ENCODE measurements at places on chromosomes 13 and 19.
A peak's percentile ranks its signal among the peaks of the same experiment; 100 is the strongest.

DNA sequence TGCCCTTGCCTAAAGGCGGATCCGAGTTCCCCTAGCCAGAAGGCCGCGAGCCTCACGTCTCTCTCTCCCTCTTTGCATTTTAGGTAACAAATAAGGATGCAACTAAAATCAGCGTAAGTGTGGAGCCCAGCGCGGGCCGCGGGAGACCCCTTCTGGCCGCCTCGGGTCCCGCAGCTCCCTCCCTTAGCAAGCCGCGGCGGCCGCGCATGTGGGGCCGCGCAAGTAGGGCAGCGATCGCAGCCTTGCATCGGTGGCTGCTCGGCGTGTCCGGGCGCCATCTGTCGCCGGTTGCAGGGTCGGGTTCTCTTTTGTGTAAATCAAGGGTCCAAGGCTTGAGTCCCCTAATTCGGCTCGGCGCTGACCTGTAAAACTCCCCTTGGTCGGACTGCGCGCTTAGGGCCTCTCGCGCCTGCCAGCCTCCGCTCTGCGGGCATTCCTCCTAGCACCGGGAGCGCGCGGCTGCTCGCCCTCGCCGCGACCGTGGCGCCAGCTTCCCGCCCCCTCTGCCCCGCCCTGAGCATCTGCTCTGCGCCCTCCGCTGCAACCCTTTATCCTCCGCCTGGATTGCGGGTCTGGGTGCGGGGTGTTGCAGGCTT, 2.7 kb downstream of the VSTM2B start:
- DNase-seq, result peak; percentile 81

DNA sequence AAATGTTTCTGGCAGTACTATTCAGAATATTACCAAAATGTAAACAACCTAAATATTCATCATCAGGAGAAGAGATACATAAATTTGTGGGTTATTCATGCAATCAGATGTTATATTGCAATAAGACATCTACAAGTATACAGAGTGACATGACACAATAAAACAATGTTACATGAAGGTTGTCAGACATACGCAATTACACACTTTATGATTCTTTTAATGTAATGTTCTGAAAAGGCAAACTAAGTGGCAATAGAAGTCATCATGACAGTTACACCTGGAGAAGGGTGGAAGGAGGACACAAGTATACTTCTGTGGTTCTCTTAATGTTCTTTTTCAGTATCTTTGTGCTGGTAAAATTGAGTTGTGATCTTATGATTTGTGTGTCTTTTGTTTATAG, 95.8 kb upstream of the PRR20A start:
- DNase-seq, result no peak

GRCh38 chr19:45265375-45265774, 14.3 kb downstream of the MARK4 start:
- DNase-seq, result no peak

DNA sequence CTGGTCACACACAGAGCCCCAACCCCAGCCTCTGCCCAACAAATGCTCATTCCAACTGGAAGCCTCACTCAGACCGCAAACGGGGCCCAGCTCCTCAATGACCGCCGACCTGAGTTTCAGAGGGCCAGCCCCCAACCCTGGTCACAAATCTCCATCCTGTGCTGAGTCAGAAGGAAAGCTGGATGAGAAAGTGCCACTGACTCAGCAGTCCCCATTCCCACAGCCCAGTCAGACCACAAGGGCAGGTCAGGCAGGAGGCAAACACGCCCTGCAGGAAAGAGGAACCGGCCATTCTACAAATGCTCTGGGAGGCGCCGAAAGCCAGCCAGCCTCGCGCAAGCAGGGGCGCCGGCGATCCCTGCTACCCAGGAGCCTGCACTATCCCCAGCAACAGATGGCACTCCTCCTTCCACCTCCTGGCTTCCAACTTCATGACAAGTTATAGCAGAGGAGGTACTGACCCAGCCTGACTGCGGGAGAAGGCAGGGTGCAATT, 14.1 kb upstream of the PRKD2 start:
- no peak for DNase-seq

DNA sequence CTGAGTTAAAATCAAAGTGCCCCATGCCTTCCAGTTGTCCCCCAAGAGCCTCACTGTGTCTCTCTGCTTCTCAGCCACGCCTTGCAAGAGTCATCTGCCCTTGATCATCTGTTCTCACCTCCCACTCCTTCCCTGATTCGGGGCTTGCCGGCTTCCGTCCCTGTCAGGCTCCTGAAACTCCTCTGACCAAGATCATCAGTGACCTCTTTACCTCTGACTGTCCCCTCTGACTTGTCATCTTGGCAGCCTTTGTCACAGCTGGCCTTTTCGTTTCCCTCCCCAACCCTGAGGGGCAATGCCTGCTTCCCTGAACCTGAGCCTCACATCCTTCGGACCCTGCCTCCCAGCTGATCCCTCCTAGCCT, 66.3 kb downstream of the MAP4K1 start:
- no peak for DNase-seq

DNA sequence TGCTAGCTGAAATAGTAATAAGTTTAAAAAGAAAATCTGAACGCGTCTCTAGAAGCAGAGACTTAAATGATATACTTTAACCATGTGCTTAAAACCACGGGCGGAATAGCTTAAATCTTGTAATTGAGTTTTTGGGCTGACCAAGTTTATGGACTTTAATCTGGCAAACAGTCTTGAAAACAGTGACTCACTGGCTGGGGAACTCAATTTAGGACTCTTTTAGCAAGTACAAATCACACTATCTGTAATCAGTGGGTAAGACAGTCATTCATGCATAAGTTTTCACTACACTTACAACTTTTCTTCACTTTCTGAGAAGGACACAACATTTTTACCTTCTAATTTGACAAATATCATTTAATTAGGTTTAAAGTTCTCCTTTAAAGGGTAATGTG, 26.8 kb downstream of the ZNF627 start:
- no peak for DNase-seq

DNA sequence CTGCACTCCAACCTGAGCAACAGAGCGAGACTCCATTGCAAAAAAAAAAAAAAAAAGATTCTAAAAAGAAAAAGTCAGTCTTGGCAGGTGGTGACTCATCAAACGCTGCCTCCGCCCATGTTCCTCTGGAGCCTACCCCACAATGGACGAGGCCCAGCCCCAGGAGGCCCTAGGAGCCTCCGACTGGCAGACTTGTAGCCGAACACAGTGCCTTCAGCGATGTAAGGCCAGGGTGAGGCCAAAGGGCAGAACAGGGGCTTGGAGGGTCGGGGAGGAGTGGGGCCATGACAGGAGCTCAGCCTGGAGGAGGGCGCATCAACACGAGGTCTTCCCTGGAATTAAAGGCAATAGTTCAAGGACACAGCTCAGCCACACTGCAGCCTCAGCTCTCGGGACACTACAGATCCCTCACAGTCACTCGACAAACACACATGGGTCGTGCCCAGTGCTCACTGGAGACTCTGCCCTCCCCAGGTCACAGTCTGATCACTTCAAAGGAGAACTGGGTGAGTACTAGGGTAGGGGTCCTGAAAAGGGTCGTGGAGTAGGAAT, 5.1 kb downstream of the USE1 start:
- no peak for DNase-seq

GRCh38 chr13:113211774-113212173, 2.4 kb downstream of the CUL4A start:
- no peak for DNase-seq

GRCh38 chr13:80083853-80084676, 256.9 kb downstream of the SPRY2 start:
- peak; percentile 13 for DNase-seq

DNA sequence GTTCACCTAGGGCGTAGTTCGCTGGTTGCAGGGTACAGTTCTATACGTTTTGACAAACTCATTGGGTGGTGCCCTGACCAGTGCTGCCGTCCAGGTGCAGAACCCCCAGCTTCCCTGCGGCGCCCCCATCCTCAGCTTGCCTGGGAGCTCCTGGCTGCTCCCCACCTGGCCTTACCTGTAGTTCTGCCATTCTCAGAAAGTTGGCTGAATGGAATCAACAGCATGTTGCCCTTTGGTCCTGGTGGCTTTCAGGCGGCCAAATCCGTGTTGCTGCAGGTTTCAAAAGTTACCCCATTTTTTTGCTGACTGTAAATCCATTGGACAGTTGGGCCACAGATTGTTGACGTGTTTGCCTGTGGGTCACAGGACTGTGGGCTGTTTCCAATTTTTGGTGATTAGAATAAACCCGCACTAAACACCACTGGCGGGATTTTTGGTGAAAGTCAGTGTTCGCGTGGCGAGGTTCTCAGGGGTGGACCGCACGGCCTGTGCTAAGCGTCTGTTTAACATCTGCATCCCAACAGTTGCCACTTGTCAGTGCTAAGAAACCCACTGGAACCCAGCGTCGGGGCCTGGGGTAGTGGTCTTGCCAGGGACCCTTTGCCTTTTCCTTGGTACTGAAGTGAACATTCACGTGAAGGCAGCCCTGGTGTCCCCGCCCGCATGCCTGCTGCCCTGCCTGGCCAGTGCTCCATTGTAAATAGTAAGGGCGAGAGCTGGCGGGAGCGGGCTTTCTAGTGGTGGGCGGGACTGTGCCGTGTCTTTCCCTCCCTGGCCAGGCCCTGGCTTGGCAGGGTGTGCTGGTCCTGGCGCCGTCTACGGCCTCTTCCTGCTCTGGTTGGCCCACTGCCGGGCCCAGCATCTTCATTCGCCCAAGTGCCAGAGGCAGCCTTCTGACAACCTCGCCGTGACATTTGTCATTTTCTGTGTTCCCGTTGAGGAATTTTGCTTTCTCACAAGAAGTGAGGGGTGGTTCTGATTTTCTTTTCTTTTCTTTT, 3.3 kb downstream of the DOT1L start:
- peak; percentile 64 for DNase-seq
